ENCODE measurements at places on chromosomes 11 and 22.

GRCh38 chr22:43044290-43044712 lies 29.4 kb upstream of the PACSIN2 start:
- DNase-seq, result no peak

- peak; percentile 80 for DNase-seq
Observed at GRCh38 chr11:74141241-74141695, 29.5 kb downstream of the C2CD3 start.

DNA sequence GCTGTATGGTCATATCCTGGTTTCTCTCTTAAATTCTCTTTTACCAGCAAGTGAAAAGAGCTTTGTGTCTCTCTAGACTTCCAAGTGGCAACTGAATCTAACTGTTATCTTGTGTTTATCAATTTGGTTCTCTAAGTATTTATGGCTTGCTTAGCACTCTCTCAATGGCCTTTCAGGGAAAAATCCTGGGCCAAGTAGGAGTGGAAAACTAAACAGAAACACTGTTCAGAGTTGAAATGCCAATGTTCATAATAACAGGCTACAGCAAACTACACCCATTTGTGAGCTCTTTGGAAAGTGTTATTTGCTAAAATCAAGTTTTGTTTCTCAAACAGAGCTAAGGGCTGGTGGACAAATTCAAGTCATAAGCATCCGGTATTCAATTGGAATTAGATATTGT lies 10.1 kb downstream of the MMP12 start:
- no peak for DNase-seq

DNA sequence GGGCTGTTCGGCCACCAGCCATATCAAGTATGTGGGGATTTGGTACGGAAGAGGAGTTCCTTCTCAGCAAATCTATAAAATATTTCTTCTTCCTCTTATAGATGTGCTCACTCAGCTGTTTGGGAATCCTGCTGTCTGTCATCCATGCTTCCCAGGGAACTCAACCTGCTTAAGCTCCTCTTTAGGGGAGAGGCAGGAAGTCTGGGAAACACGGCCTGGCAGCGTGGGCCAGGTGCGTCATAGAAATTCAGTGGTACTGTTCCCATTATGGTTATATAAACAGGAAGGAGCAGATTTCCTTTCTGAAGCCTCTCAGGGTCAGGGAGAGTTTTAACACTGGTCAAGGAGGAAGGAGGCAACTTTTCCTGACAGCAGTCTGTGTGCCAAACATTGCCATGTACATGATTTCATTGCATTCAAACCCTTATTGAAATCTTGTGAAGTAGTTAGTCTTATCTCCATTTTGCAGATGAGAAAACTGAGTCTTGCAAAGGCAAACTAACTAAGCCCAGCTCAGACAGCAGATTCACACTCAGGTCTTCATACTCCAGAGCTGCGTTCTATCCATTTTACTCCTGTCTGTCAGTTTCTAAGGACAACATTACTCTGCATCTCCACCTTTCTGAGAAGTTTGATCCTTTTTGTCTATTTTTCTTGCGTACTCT lies 35.4 kb upstream of the AMOTL1 start:
- peak; percentile 75 for DNase-seq

- DNase-seq, result no peak
Observed at GRCh38 chr11:46247659-46248058, 29.8 kb upstream of the CREB3L1 start.

- DNase-seq, result peak; percentile 82
Observed at GRCh38 chr11:102762361-102762767, 18.1 kb downstream of the MMP10 start.

Data from astrocyte (in vitro differentiated cells and primary cell).